ENCODE measurements at places on chromosomes 13 and 19. TPM values are rescaled to one million over a fixed set of nuclear protein-coding genes. Genes with fewer than 3 reads are reported as not detected.

Gene C13orf42
- polyA plus RNA-seq: not detected

Gene ZNF563
- 2.8 TPM for polyA plus RNA-seq

Gene INSL3
- polyA plus RNA-seq: 1.6 TPM

DNA sequence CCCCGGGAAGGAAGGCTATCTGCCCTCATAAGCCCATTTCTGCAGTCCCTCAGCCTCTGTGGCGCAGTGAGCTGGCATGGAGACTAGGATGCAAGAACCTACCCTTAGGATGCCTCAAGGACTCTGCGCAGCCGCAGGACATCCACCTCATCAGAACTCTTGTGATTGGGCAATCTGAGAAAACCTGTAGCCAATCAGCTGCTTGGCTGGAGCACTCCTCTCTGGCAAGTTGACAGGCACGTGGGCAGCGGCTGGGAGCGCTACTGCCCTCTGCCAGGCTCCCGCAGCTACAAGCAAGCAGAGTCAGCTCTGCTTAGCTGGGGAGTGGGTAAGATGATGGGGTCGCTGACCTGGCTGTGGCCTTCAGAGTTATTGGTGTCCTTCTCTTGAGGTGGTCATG, 1.5 kb upstream of the ECSIT start:
- peak; percentile 79 for DNase-seq
- H3K27ac ChIP-seq: no peak overlapping the region
- H3K27me3 ChIP-seq: no peaks in the 10 kb centered on the region
- H3K36me3 ChIP-seq: no peaks in the 10 kb centered on the region
- peaks cover 11% of the 10 kb centered on the region for H3K4me1 ChIP-seq

DNA sequence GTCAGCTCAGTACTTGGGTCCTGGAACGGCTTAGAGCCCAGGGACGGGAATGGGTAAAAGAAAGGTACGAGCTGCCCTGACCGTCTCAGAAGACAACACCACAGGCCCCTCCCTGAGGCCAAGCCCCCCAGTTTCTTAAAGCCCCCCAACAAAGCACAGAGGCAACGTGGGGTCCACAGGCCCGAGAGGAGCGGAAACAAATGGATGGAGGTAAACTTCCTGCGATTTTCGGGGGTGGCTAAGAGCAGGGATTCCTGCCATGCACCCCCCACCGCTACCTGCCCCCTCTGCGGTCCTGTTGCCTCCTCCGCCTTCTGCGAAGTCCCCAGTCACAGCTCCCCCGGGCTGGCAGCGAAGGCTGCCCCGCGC, 48.2 kb downstream of the PTPRS start:
- peaks cover 10% of the 10 kb centered on the region for H3K4me1 ChIP-seq
- peaks cover 22% of the 10 kb centered on the region for H3K27me3 ChIP-seq
- H3K36me3 ChIP-seq: no peaks in the 10 kb centered on the region
- peak overlapping the region; percentile 46 for H3K4me3 ChIP-seq
- H3K27ac ChIP-seq: no peak overlapping the region

DNA sequence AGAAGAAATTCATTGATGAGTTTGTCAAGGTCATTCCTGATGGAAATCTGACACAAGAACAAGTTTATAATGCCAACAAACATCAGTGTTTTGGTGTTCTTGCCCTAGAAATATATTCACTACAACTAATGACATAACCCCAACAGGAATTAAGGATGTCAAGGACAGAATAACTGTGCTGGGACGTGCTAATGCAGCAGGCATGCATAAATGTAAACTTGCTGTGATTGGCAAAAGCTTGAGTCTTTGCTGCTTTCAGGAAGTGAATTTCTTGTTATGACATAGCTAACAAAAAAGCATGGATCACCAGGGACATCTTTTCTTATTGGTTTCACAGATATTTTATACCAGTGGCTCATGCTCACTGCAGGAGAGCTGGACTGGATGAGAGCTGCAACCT, 144.6 kb downstream of the KCTD12 start:
- H3K4me1 ChIP-seq: no peaks in the 10 kb centered on the region
- DNase-seq: no peak
- H3K27ac ChIP-seq: no peak overlapping the region
- H3K27me3 ChIP-seq: no peaks in the 10 kb centered on the region
- no peak overlapping the region for H3K4me3 ChIP-seq
- no peaks in the 10 kb centered on the region for H3K36me3 ChIP-seq

GRCh38 chr19:43700395-43701000, 15.4 kb upstream of the IRGC start:
- peaks cover 28% of the 10 kb centered on the region for H3K27me3 ChIP-seq
- H3K4me1 ChIP-seq: no peaks in the 10 kb centered on the region
- H3K27ac ChIP-seq: no peak overlapping the region
- DNase-seq: no peak
- H3K36me3 ChIP-seq: no peaks in the 10 kb centered on the region

- H3K27ac ChIP-seq: no peak overlapping the region
- no peaks in the 10 kb centered on the region for H3K27me3 ChIP-seq
- H3K4me3 ChIP-seq: no peak overlapping the region
- H3K4me1 ChIP-seq: no peaks in the 10 kb centered on the region
- no peak for DNase-seq
These were observed 11.3 kb upstream of the CEACAM20 start for GRCh38 chr19:44540736-44541135.

Measured in large intestine (tissue), 12 donors.